Occipital lobe (tissue), 3 donors: ENCODE measurements at places on chromosomes 2 and 18. TPM values are rescaled to one million over a fixed set of nuclear protein-coding genes. Genes with fewer than 3 reads are reported as not detected.

The STRADB gene
- total RNA-seq, result 106 TPM

The PROM2 gene
- total RNA-seq, result 1.2 TPM

The IL1RL2 gene
- total RNA-seq, result 0.47 TPM

The CD8B gene
- total RNA-seq, result not detected

The COL4A3 gene
- total RNA-seq, result 0.16 TPM

The ILKAP gene
- 78.3 TPM for total RNA-seq

The CD28 gene
- total RNA-seq, result 0.78 TPM

The NXPH2 gene
- total RNA-seq, result 30.4 TPM

The REEP1 gene
- 156 TPM for total RNA-seq

The IL36B gene
- not detected for total RNA-seq

The HTR2B gene
- total RNA-seq, result 0.62 TPM

The SLC14A1 gene
- total RNA-seq, result 4.1 TPM

The SLC4A5 gene
- total RNA-seq, result 2.2 TPM

The NT5DC4 gene
- not detected for total RNA-seq

The GAD1 gene
- 58.2 TPM for total RNA-seq

The GIGYF2 gene
- total RNA-seq, result 111 TPM

The TGFA gene
- total RNA-seq, result 14.2 TPM

The SNED1 gene
- 3.3 TPM for total RNA-seq

The IKZF2 gene
- 12.0 TPM for total RNA-seq

The CLHC1 gene
- total RNA-seq, result 53.0 TPM

The CCBE1 gene
- total RNA-seq, result 44.6 TPM

The LHCGR gene
- 0.16 TPM for total RNA-seq

The DSG4 gene
- not detected for total RNA-seq

The TNP1 gene
- not detected for total RNA-seq

The CFAP65 gene
- total RNA-seq, result 0.16 TPM

The CTAGE1 gene
- total RNA-seq, result not detected

The PSD4 gene
- 4.2 TPM for total RNA-seq

The RBKS gene
- 1.2 TPM for total RNA-seq

The MC4R gene
- 1.4 TPM for total RNA-seq

The TMEM198 gene
- total RNA-seq, result 14.0 TPM

The ANKRD62 gene
- total RNA-seq, result 0.16 TPM

The NYAP2 gene
- 7.8 TPM for total RNA-seq

The PARD3B gene
- 5.6 TPM for total RNA-seq

The GNAL gene
- total RNA-seq, result 49.8 TPM

The TGFBRAP1 gene
- 25.0 TPM for total RNA-seq

The C2orf49 gene
- total RNA-seq, result 33.5 TPM

The TLX2 gene
- total RNA-seq, result not detected

The FBXO48 gene
- 0.94 TPM for total RNA-seq

The GREB1L gene
- total RNA-seq, result 0.31 TPM

The ALPP gene
- not detected for total RNA-seq

The RAD51AP2 gene
- total RNA-seq, result 0.47 TPM

The ITGA4 gene
- total RNA-seq, result 8.7 TPM

The NOP58 gene
- total RNA-seq, result 68.2 TPM

The IL36RN gene
- total RNA-seq, result not detected
